CD4-positive, alpha-beta T cell treated with Interleukin-15 for 4 hours (primary cell): ENCODE measurements at places on chromosomes 11 and 22.

GRCh38 chr11:99268886-99269285 is 248.1 kb downstream of the CNTN5 start:
- DNase-seq = no peak

- DNase-seq = no peak
Observed at GRCh38 chr11:95461858-95462257, 230.9 kb upstream of the SESN3 start.

GRCh38 chr11:66646828-66647227 is 8.3 kb downstream of the RBM4 start:
- DNase-seq = no peak

DNA sequence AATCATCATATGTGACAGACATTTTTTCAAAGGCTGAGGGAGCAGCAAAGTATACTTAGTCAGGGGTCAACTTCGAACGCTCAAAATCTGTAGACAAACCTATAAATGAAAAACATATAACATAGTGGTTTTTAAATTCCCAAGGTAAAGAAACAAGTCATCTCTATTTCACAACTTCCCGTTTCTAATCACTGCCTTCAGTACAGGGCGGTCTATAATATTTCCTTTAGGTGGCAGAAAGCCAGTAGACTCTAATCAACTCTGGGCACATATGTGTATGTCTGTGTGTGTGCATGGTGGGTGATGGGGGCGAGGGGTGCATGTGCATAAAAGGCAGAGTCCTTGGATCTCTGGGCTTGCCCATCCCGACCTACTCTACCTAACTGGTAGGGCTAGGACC is 55.0 kb upstream of the ARFGAP3 start:
- no peak for DNase-seq

GRCh38 chr11:122721964-122722266 is 66.4 kb downstream of the UBASH3B start:
- peak; percentile 55 for DNase-seq

DNA sequence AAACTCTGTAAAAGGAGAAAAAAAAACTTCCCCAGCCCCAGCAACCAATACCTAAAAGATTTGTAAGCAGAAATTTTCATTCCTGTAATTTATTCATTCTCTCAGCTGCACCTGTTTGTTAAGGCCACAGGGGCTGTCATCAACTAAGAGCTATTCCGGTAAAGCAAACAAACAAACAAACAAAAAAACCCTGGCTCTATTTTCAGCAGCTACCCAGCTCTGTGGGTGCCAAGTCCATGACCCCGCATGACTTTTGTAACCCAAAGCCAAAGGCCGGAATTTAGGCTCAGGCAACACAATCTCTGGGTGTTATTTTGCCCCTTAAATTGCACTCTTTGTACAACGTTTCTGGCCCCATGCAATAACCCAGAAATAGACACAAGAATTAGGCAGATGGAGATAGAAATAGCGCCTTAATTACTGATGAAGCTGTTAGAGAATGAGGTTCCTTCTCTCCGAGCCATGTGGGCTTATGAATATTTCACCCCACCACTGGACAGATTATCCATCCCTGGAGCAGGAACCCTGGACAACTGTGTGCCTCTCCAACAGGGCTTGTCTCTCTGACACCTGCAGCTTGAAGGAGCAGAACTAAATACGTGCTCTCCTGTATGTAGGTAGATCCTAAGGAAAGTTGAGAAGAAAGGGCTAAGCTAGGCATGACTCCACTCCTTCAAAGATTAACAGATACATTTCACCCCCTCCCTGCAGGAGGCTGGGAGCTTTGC is 29.4 kb downstream of the APOL6 start:
- DNase-seq = no peak

- no peak for DNase-seq
Observed at GRCh38 chr11:98834776-98835175, 186.0 kb upstream of the CNTN5 start.
